ENCODE measurements at places on chromosomes 12 and 14.

GRCh38 chr12:118374909-118375308, 1.4 kb upstream of the SUDS3 start:
- no peak for DNase-seq

GRCh38 chr12:127126260-127126628, 1140.7 kb upstream of the TMEM132C start:
- DNase-seq: no peak

DNA sequence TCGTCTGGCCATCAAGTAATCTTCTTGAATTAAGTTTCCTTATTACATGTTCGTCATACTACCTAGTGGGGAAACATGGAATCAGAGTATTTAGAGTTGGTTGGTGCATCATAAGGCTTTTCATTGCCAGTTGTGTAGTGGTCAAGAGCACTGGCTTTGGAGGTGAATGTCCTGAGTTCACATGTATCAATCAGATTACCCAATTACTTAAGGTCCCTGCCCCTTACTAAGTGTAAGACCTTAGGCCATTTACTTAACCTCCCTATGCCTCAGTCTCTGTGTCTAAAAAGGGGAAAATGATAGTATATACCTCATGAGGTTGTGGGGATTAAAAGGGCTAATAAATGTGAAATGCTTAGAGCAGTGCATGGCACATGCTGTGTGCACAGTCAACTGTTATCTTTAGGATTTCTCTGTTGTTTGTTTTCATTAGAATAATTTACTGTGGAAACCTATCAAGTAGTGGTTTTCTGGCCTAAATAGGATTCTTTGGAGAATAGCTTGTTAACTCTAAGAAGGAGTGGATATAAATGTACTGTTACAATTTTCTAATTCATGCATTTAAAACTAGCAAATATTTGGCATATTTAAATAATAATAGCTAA, 27.0 kb downstream of the MSRB3 start:
- DNase-seq: no peak

DNA sequence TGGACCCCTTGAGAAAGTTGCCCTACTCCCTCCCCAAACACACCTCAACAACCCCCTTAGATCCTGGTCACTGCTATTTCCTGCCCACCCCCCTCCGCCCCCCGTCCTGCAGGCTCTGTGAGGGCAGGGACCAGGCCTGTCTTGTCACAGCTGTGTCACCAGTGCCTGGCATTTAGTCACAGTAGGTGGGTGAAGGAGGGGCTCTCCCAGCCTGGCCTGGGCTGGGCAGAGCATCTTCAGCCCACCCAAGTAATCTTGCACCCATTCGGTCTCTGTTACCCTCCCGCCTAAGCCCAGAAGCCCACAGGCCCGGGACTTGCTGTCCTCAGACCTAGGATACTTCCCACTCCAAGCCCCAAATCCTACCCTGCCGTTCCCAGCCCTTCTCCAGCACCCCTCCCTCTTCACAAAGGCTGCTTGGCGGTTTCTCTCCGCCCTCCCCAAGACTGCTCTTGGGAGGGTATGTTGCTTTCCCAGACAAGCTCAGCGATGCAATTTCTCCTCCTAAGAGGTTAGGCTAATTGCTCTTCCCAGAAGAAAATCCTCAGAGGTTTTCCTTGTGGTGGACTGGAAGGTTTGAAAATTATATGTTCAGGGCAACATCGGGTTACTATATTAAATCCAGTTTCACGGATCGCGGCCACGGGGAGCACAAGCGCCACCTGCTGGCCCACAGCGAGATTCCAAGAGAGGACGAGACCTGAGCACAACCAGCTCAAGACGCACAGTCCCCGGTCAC, 50.8 kb upstream of the ZFP36L1 start:
- DNase-seq: peak; percentile 62

DNA sequence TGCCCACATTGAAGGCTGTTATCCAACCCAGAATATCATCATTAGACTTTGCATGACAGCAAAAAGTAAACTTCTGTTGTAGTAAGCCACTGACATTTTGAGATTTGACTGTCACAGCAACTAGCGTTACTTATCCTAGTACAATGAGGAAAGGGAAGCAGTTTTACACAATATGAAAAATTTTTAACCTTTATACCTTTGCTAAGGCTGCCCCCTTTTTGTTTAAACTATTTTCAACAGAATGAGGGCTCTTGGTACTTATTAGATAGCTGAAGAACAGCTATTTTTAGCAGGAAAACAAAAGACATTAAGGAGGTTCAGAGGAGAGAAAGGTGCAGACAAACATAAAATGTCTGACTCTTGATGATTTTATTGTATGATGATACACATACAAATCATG, 23.4 kb upstream of the TMX1 start:
- no peak for DNase-seq

GRCh38 chr12:32107359-32108267, 966 bp downstream of the BICD1 start:
- no peak for DNase-seq

DNA sequence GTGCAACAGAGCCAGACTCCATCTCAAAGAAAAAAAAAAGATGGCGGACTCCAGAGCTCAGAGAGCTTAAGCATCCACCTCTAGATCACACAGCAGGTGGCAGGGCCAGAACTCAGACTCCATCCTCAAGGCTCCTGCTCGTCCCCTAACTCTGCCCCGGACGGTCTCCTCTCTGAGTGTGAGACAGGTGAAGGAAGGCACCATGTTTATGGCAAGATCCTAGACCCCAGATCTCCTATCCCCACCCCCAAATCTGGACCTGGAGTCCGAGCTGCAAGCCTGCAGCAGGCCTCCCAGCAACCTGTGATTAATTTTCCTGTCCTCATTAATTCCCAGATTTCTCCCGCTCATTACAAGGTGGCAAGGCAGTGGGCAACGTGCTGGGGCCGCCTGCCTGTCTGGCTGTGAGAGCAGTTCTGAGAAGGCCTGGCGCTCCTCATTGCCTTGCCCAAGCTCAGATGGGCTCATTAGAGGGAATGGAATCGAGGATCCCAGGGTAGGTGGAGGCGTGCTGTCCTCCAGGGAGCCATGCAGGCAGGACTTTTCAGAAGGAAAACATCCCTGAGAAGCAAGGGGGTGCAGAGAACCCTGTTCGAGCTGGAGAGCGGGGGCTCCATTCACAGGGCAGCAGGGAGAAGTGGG, 296.6 kb upstream of the RTL1 start:
- DNase-seq: no peak

DNA sequence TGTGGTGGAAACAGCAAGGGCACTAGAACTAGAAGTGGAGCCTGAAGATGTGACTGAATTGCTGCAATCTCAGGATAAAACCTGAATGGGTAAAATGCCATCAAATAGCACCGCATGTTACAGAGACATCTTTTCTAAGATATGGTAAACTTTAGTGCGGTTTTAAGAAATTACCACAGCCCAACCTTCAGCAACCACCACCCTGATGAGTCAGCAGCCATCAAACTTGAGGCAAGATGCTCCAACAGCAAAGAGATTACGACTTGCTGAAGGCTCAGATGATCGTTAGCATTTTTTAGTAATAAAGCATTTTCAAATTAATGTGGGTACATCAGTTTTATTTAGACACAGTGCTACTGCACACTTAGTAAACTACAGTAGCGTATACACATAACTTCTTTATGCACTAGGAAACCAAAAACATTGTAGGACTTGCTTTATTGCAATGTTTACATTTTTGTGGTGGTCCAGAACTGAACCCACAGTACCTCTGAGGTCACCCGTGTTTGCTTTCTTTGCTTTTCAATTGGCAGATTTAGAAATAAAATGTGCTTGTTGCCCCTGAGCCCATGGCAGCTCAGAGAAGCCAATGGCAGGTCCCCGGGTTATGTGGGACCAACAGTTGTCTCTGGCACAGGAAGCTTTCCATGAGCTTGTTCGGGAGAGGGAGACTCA, 15.9 kb downstream of the GOLGA3 start:
- peak; percentile 21 for DNase-seq

DNA sequence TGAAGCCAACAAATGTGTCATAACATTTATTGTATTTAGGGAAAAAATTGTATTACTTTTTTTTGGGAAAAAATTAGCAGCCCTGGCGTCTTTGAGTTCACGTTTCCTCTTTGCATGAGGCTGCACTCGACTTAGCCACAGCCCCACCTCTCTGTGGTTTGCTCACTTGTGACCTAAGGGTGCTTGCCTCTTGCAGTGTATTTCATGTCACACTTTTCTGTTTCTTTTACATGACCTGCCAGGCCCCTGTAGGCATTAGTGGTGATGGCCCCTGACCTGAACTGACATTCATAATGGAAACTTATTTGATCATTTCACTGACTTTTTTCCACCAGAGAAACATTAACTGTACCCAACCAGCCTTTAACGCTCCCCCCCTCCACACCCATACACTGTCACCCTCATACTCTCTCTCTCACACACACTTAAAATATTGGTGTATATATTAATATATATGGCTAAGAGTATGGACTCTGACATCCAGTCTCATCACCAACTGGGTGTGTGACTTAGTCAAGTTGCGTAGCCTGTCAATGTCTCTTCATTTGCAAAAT, 122.9 kb downstream of the PRKCH start:
- peak; percentile 49 for DNase-seq

DNA sequence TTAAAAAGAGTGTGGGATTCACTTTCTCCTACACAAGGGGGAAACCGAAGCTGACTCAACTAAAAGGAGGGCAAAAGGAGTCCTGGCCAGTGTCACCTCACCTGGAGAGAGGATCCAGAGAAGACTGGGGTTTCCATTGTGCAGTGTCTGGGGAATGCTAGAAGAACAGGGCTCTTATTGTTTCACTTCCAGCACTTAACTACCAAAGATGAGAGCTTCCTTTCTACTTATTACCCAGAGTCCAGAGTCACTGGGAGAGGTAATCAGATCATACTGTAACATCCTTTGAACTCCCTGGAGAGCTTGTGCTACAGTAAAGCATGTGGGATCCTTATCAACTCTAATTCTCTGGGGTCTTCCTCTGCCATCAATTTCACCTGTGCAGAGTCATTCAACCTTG, 148.4 kb upstream of the BCL2L14 start:
- no peak for DNase-seq

GRCh38 chr14:102500158-102500662, 9.4 kb downstream of the ANKRD9 start:
- DNase-seq: no peak

GRCh38 chr12:91250273-91250665, 67.7 kb upstream of the DCN start:
- DNase-seq: no peak

DNA sequence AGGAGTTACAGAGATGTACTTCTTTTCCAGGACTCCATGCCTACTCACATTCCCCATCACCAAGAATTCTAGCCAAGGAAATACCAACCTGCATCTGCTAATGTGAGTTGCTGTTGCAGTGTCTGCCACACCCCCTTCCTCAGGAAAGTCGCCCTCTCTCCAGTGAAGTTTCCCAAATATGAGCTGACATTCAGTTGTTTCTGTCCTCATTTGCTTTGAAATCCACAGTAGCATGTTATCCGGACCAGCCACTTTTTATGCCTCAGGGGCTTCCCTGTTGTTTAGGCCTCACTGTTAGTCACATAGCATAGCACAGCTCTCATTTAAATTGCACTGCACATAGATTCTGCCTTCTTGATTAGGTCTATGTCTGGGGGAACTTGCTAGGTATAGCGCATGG, 212.4 kb downstream of the EGLN3 start:
- no peak for DNase-seq

DNA sequence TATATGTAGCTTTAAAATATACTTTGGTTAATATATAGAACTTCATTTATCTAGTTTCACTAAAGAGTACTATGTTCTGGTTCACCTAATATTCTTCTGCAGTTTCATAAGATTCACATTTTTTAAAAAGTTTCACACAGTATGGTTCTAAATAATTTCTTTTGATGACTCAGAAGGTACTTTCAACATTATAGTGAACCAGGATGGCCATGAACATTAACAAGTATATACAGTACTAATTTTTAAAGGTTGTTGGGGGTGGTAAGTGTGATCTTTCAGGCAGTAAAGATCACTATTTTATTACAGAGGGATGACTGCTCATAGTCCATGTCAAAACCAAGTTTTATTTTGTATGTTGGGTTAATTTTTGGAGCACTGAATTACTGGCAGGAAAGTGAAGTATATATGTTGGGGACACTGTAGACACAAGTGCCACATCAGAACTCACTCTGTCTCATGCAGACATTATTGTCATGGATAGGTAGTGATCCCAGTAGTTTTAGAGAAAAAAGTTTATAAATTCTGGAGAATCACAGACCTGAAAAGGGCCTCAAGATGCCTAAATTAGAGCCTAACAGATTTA, 60.0 kb downstream of the DCAF5 start:
- no peak for DNase-seq

DNA sequence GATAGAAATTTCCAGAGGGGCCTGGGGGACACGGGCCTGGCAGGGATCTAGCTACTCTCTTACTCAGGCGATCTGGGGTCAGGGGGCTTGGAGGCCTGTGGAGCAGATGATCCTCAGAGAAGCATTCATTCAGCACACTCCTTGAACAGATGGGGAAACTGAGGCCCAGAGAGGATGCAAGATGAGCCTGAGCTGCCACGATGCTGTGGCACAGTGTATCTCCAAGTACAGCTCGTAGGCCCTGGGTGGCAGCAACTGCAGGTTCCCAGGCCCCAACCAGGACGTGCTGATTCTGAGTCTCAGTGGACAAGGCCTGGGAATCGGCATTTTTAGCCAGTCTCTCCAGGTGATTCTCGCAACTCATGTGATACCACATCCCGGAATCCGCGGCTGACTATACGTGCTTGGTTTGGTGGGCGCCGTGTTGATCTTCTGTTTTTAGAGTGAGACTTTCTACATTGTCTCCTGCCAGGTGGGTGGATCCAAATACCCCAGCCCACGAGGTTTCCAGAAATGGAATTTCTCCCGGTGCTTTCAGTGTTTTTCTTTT, 22.5 kb downstream of the ADGRD1 start:
- DNase-seq: no peak

DNA sequence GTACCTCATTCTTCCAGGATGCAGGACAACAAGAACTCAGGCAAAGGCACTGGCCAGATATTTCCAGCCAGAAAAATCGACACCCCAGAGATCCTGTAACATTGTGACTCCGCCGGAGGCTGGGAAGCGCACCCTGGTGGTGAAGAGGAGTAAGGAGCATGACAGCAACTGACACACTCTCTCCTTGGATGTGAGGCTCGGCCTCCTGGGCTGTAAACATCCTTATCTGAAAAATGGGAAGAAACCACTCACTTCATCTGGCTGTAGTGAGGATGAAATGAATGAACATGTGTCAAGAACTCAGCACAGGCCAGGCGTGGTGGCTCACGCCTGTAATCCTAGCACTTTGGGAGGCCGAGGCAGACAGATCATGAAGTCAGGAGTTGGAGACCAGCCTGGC, 27.5 kb downstream of the TCHP start:
- DNase-seq: no peak

DNA sequence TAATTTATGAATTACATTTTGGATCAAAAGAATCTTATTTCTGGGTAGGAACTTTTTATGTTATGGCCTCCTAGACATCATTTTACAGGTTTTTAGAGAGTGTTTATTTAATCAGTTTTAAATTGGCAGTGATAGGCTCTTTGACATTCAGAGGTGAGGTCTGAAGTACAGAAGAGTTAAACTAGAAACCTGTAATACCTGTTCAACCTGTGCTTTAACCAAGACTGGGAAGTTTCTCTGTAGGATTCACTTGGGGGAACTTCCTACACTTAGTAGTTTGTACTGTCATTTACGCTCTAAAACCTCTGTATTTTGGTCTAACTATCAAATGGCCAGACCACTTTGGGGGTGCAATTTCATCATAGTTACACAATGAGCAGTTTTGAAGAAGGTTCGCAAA, 35.9 kb downstream of the PLEKHA5 start:
- DNase-seq: no peak
